Activated CD4-positive, alpha-beta T cell treated with anti-CD3 and anti-CD28 coated beads, Interleukin-2, amount 10 ng/mL, durations not matched to agents 24 days and 14 days (primary cell): ENCODE measurements at places on chromosomes 4 and X. TPM values are rescaled to one million over a fixed set of nuclear protein-coding genes. Genes with fewer than 3 reads are reported as not detected.

The SYTL5 gene
- total RNA-seq: not detected in 2 replicates

The CXorf51A gene
- not detected in 2 replicates for total RNA-seq

The MAOB gene
- total RNA-seq: not detected in 2 replicates

The S100P gene
- total RNA-seq: 2.1 and 2.8 TPM in 2 replicates

The IL2RG gene
- 337 and 348 TPM in 2 replicates for total RNA-seq

The PHOX2B gene
- total RNA-seq: not detected in 2 replicates

The CPE gene
- not detected in 2 replicates for total RNA-seq

The COQ2 gene
- 20.5 and 20.7 TPM in 2 replicates for total RNA-seq

The USP26 gene
- not detected in 2 replicates for total RNA-seq

The SLC34A2 gene
- not detected in 2 replicates for total RNA-seq

The SPRY1 gene
- total RNA-seq: 60.2 and 60.5 TPM in 2 replicates

The CFI gene
- total RNA-seq: not detected in 2 replicates

The IL3RA gene
- total RNA-seq: 3.1 and 3.4 TPM in 2 replicates

The MTTP gene
- total RNA-seq: not detected in 2 replicates

The ARFIP1 gene
- total RNA-seq: 13.0 and 14.6 TPM in 2 replicates

The ZNF157 gene
- total RNA-seq: 0.31 and 0.40 TPM in 2 replicates

The PLP1 gene
- not detected in 2 replicates for total RNA-seq

The STARD8 gene
- total RNA-seq: 2.5 and 3.3 TPM in 2 replicates

The NPY5R gene
- total RNA-seq: not detected in 2 replicates

The RBM46 gene
- not detected in 2 replicates for total RNA-seq

The TMEM271 gene
- total RNA-seq: not detected in 2 replicates

The MAMLD1 gene
- 14.2 and 17.0 TPM in 2 replicates for total RNA-seq

The DCAF8L1 gene
- not detected in 2 replicates for total RNA-seq

The HOPX gene
- total RNA-seq: 86.3 and 88.5 TPM in 2 replicates
